ENCODE measurements at places on chromosomes 3 and 15.

DNA sequence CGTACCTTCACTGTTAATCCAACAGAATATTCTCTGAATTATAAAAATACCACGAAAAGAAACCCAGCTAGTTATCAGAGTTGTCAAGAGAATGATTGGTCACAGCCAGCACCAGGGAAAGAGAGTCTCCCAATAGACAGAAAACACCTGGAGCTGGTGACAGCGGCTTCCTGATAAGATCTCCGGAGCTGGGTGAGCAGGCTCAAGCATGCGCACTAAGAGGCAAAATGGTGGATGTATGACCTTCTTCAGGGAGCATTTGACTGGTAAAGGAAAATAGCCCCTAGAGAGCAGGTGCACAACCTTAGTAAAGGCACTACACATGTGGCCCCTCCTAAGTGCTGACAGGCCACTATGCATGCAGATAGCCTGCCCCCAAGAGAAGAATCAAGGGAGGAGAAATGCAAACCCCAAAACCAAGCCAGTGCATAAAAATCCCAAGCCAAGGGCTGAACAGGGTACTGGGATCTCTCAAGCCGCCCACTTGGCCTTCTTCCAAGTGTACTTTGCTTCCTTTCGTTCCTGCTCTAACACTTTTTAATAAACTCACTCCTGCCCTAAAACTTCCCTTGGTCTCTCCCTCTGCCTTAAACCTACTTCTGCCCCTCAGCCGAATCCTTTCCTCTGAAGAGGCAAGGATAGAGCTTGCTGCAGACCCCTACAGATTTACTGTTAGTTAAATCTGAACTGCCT lies 93.2 kb downstream of the UACA start:
- DNase-seq, result peak; percentile 25

GRCh38 chr15:60835974-60836373 lies 357.0 kb upstream of the ICE2 start:
- DNase-seq, result no peak

DNA sequence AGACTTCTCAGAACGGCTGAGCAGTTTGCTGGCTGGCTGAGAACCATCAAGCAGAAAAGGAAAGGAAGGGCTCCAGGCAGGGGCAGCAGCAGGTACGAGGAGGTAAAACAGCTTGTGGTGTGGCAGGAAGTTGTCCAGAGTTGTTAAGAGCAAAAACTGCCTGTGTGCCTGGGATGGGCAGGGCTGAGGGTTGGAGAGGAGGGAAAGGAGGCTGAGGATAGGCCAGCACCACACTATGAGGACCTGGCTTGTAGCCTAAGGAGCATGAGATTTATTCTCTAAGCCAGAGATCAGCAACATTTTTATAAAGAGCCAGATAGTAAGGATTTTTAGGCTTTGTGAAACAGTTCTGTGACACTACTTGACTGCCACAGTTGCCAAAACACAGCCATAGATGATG lies 8.0 kb downstream of the IGSF10 start:
- no peak for DNase-seq

DNA sequence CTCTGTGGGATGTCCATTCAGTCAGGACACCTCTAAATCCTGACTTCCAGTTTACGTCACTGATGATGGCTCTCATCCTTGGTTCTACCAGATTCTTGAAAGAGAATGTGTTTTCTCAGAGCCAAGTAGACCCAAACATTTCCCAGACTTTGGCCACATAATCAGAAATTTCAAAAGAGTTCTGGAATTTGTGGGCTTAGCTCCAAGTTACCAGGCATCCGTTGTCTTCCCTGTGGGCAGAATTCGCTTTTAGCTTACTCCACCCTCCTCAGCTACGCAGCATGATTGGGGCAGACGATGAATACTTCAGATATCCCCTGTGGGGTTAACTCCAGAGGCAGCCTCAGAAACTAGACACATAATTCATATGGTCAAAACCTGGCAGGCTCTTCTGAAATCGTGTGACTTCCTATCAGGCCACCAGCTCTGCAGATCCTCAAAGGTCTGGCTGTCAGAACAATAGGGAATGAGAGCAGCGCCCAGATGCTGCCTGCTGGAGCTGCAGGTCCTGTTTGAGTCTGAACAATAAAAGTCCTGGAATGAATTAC lies 30.6 kb downstream of the CRTC3 start:
- peak; percentile 48 for DNase-seq

DNA sequence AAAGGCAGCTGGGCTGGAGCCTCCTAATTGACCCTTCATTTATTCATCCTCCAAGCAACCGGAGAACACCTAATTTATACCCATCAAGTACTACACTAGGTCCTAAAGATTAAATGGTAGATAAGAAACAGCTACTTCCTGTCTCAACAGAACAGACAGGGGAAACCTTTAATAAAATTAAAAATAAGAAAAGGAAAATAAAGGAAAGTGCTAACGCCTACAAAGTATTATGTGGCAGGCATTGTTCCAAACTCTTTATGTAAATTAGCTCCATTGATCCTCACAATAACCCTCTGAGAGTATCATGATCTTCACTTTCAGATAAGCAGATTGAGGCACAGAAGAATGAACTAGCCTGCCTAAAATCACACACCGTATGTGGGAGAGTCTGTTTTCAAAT lies 139.5 kb downstream of the CNTN6 start:
- no peak for DNase-seq
